ENCODE measurements at places on chromosomes 5 and 9. TPM values are rescaled to one million over a fixed set of nuclear protein-coding genes. Genes with fewer than 3 reads are reported as not detected.

DNA sequence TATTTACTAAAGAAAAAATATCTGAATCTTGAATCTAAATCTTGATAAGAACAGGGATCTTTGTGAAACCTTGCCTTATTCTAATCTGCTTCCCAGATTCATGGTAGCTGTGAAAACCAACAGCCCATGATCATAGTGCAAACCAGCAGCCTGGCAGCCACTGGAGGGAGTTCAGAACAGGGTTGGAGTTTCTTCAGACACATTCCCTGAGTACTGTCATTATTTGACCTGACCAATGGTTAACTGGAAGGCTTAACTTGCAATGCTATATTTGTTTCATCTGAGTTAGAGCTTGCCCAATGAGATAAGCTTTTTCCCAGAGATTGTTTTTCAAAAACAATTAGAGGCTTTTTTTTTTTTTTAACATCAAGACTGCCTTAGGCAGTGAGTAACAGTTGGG, 47.8 kb downstream of the LOX start:
- no peak for DNase-seq

- DNase-seq, result no peak
Measured at GRCh38 chr9:89720696-89721175, 115.9 kb downstream of the GADD45G start.

Gene IFNK
- not detected for total RNA-seq

Gene LCN9
- total RNA-seq, result not detected

Gene GZMA
- not detected for total RNA-seq

Gene OTP
- total RNA-seq, result not detected
